Gastrocnemius medialis (tissue), 4 donors: ENCODE measurements at places on chromosomes 1 and 21. TPM values are rescaled to one million over a fixed set of nuclear protein-coding genes. Genes with fewer than 3 reads are reported as not detected.

The PRAMEF11 gene
- not detected for total RNA-seq

The HES5 gene
- total RNA-seq: not detected

The ACTN2 gene
- 1,706 TPM for total RNA-seq

The ARHGEF16 gene
- total RNA-seq: 1.2 TPM
